ENCODE measurements at places on chromosomes 13 and 19.

GRCh38 chr13:93235258-93236015, 8.8 kb downstream of the GPC6 start:
- no peak for DNase-seq

- no peak for DNase-seq
These were observed at the start of gene NCR1 for GRCh38 chr19:54905803-54906511. Gene NCR1, plus strand, starts transcription at chr19:54906148. Its CDS starts 40 bp downstream, at chr19:54906188.

DNA sequence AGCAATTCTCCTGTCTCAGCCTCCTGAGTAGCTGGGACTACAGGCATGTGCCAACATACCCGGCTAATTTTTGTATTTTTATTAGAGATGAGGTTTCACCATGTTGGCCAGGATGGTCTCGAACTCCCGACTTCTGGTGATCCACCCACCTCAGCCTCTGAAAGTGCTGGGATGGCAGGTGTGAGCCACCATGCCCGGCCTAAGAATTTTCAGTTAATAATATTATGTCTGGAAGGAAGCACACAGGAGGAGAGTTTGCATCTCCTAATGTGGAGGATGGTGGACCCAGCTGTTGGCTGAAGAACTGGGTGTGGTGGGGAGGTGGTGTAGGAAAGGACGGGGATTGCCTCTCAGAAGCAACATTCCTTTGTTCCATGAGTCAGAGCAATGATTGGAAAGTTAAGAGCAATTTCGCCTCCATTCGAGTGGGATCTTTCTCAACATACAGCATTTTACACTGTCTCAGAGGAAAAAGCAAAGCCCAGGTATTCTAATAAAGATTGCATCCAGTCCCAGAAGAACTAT, 11.9 kb downstream of the PDCD2L start:
- no peak for DNase-seq

DNA sequence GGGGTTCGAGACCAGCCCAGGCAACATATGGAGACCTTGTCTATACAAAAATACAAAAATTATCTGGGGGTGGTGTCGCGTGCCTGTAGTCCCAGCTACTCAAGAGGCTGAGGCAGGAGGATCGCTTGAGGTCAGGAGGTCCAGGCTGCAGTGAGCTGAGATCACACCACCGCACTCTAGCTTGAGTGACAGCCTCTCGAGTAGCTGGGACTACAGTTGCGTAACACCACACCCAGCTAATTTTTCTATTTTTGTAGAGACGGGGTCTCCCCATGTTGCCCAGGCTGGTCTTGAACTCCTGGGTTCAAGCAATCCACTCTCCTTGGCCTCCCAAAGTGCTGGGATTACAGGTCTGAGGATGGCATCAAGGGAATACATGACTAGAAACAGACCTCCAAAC, 30.8 kb upstream of the MUC16 start:
- DNase-seq = no peak

DNA sequence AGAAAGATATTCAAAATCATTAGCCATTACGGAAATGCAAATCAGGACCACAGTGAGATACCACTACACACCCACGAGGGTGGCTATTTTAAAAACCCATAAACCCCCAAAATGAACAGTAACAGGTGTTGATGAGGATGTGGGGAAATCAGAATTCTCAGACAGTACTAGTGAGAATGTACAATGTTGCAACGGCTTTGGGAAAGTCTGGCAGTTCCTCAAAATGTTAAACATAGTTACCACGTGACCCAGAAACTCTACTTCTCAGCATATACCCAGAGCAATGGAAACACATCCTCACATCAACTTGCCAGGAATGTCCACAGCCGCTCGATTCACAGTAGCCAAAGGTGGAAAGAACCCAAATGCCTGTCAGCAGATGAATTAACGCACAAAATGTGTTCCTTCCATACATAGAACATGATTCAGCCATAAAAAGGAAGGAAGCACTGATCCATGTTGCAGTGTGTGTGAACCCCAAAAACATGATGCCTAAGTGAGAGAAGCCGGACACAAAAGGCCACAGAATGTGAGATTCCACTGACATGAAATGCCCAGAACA, 7.0 kb downstream of the PLVAP start:
- no peak for DNase-seq

GRCh38 chr19:38452430-38453366, 19.2 kb downstream of the RYR1 start:
- peak; percentile 48 for DNase-seq
